ENCODE measurements at places on chromosomes 12 and 14.

DNA sequence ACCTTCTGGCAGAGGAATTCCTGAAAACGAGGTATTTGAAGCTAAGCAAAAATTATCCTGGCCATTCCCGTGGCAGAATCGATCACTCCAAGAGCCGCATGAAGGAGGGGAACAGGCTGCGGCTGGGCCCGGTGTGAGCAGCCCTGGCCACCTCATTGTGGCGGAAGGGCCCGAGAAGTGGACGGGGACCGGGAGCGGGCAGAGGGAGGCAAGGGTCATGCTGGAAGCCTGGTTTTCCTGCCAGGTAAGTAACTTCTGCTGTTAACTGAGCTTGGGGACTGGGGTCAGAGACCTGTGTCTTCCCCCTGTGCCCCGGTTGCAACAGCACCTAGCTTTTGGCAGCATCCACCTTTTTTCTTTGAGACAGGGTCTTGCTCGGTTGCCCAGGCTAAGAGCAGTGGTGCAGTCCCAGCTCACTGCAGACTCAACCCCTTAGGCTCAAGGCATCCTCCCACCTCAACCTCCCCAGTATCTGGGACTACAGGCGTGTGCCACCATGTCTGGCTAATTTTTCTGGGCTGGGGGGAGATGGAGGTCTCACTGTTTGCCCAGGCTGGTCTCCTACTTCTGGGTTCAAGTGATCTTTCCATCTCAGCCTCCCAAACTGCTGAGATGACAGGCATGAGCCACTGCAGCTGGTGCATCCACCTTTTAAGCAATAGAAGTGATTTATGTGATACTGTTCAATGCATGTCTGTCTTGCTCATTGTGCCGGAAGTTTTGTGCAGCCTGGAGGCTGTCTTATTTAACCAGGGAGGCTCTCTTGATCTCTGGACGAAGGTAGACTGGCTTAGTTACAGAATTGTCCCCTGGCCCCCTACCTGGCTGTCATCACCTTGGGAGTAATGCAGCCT lies 174.0 kb upstream of the MYL2 start:
- no peak for DNase-seq

DNA sequence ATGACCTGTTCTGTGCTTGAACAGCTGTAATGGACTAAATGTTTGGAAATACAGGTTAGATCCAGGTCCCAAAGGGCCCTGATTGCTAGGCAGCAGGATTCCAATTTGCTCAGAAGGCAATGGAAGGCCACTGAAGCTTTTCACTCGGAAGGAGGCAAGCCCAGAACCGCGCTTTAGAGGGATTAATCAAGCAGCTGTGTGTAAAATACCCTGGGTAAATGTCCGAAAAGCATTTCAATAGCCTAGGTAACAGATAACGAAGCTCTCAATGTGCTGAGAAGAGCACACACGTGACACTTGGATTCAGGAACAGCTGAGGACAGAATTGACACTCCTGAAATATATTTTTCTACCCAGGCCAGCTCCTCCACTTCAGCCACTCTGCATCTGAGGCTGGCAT lies 436.1 kb downstream of the TMEM132D start:
- no peak for DNase-seq

DNA sequence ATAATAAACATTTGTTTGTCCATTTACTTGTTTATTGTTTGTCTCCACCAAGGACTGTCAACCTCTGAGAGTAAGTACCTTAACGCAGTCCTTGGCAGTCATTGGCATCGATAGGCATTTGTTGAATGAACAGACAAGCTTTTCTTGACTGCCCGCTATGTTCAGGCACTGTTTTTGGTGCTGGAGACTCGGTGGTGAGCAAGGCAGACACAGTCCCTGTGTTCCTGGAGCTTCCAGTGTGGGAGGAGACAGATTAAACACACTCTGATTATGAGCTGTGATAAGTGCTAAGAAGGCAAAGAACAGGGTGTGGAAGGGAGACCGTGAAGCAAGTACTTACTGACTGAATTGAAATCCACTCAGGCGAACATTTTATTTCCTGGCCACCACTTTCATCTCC lies 1.2 kb downstream of the ATP6V0A2 start:
- DNase-seq, result no peak

GRCh38 chr12:121673013-121673511 lies 3.6 kb upstream of the MORN3 start:
- DNase-seq, result no peak

DNA sequence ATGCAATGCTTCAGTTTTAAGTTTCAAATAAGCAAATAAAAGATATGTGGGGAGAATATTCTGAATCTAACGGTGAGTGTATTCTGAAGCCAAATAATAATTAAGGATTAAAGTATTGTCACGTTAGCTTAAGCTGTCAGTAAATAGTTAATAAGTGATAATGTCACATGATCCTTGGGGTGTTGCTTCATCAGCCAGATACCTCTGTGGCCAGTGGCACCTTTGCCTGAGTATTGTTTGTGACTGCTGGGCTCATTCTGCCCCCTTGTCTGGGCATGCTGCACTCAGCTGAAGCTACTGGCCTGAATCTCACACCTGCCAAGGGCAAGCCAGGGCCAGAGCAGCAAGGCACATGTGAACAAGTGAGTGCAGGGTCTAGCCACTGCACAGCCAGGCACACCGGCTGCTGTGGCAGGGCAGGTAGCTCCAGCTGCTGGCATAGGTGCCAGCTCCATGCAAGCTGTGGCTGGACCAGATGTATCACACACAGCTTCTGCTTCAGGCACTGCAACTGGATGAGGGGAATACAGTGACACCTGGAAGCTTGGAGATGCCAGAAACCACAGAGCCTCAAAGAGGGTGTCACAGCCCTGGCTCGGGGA lies 739.7 kb downstream of the SLC6A15 start:
- DNase-seq, result no peak

- no peak for DNase-seq
These were observed at the start of gene FOXG1 for GRCh38 chr14:28766469-28766955. TSS of gene FOXG1 (plus strand) at chr14:28766787. CDS start at chr14:28767280, 493 bp downstream.

- DNase-seq, result no peak
These were observed 40.2 kb downstream of the TEAD4 start for GRCh38 chr12:2999265-2999841.

All from amniotic stem cell (primary cell).